ENCODE measurements at places on chromosomes 1 and 21. TPM values are rescaled to one million over a fixed set of nuclear protein-coding genes. Genes with fewer than 3 reads are reported as not detected.

Gene GNAT2
- not detected for total RNA-seq

Gene HES3
- not detected for total RNA-seq

Gene FAAP20
- total RNA-seq = 40.0 TPM

Gene ZNF670
- total RNA-seq = 2.3 TPM

Gene TRIM62
- total RNA-seq = 3.2 TPM

Gene ZYG11B
- 21.8 TPM for total RNA-seq

Gene KRTAP11-1
- total RNA-seq = not detected

Gene SPRR1B
- 0.75 TPM for total RNA-seq

GRCh38 chr1:14136152-14136763, 436.3 kb downstream of the PRDM2 start:
- no peak for DNase-seq

DNA sequence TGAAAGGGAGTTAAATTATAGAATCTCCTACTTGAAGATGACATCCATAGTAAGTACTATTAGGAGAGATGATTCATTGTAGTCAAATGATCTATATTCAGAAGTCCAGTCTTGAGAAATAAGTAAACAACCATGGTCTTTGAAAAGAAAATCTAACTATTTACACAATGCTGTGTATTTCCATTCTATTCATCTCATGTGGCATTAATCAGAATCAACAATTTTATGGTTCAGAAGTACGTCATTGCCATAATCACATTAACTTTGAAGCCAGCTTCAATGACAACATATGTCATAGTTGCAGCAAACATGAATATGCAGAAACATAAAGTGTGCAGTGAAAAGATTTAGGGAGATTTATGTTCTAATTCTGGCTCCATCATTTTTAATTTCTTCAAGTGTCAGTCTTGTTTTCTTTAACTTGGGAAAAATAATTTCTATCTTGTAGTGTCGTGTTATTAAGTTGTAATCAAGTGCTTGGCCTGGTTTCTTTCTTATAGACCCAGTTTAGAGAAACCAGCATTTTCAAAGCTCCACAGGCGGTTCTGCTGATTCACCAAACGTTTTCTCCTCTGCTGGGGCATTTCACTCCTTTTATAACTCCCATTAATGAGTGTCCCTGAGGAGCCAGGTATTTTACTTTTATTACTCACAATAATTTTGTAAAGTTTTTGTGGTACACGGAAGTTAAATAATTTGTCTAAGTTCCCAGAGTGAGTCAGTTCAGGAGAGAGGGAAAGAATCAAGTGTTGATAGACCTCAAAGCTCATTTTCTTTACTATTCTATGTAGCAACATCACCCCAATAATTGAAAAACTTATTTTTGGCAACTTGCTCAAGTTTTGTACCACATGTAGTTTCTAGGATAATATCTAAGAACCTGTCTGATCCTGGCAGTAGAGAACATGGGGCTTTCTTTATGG, 35.9 kb upstream of the PTGS2 start:
- no peak for DNase-seq

DNA sequence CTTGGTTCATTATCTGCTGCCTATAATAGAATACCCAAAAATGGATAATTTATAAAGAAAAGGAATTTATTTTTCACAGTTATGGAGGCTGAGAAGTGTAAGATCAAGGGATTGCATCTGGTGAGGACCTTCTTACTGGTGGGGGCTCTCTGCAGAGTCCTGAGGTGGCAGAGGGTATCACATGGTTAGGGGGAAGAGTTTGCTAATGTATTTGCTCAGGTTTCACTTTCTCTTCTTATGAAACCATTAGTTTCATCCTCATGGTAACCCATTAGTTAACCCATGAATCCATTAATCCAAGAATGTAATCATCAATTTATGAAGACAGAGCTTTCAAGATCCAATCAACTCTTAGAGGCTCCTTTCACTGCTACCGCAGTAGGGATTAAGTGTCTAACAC, 120.6 kb downstream of the DNM3 start:
- DNase-seq = no peak

DNA sequence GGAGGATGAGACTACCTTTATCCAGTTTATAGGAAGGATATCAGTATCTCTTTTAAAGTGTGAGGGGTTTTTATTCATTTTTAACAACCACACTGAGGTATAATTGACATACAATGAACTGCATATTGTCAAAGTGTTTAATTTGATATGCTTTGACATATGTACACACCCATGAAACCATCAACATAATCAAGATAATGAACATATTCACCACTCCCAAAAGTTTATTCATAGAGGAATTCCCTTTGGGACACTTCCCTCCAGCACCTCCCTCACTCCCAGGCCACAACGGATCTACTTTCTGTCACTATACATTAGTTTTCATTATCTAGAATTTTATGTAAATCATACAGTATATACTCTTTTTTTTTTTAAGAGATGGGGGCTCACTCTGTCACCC, 63.4 kb upstream of the MCOLN3 start:
- no peak for DNase-seq

- DNase-seq = no peak
Measured at GRCh38 chr1:40951943-40952743, 27.4 kb upstream of the CTPS1 start.

- no peak for DNase-seq
Measured at GRCh38 chr1:234681065-234681464, 71.1 kb upstream of the IRF2BP2 start.

DNA sequence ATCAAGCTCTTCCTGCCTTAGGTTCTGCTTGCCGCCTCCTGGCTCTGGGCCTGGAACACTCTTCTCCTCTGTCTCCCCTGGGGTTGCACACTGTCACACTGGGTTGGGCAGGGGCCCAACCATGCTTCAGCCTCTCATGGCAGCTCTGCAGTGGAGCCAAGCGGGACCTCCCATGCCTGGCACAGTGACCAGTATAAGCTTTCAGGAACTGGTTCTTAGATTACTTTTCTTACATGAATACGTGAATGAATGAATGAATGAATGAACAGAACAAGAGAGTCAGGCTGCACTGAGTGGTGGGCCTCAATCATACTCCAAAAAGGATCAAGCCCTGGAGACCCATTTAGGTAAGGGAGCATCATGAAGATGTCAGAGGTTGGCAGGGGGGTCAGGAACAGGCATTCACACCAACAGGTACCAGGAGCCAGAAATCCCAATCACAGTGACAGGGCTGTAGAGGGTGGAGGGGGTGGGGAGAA, 30.8 kb upstream of the TMEM125 start:
- no peak for DNase-seq

DNA sequence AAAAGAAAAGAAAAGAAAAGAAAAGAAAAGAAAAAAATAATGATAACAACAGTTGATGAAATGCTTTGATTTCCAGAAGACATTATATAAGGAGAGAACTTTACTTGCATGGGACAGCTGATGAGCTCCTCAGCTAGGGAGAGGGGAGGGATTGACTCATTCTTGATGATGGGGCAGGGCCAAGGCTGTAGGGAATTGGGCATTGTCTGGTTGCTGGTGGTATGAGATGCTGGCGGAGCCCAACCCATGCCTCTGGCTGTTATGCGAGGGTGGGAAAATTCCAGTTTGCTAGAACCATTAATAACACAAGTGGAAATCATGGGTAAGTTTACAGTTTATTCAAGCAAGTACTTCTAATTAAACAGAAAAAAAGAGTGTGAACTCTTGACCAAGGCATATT, 36.0 kb upstream of the KIF26B start:
- DNase-seq = no peak

DNA sequence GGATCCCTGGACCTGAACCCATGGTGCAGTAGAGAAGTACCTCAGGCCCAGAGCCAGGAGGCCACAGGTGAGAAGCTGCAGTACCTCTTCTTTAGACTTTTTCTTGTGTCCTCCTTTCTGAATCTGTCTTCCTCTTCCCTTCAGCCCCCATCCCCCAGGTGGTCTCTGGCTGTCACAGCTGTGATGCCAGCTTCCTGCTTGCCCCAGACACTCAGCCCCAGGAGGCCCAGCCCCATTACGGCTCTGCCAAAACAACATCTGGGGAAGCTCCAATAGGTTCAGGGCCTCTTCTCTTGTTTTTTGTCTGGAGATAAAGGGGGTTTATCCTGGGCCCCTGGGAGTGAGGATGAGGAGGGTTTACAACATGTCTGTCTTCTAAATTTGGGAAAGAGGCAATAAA, 9.5 kb upstream of the BTG2 start:
- DNase-seq = no peak

DNA sequence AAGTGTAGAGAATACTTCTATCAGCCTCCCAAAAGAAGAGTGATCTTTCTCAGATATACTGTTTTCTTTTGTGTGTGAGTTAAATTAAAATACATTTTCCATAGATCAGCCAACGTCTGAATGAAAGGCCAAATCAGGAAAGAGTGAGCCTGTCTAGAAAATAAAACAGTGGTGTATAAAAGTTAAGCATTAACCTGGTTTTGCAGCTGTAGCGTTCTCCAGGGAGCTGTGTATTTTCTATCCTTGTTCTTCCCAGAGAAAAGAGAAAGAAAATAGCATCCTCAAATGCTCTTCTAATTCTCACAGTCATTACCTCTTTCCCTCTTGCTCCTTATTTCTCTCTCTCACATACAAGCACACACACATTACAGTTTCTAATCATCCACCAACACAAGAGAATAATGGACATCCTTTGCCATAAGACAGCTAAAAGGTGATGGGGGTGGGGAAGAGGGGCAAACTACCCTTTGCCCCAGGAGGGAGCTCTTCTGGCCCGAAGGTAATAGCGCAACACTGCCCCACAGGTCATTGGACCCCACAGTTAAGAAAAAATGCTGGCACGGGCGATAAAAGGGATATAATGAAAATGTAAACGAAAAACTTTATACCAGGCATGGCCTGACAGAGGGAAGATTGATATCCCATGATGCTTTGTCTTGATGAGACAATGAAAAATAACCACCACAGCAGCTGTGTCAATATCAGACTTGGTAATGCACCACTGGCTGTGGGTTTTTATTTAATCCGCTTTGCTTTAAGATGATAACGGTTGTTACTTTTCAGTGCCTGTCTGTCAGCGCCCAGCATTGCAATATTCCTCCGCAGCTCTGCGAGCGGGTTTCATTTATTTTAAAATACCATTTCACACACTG, 150.3 kb downstream of the NUF2 start:
- no peak for DNase-seq

GRCh38 chr1:54359393-54360162, 46.6 kb downstream of the SSBP3 start:
- no peak for DNase-seq

- DNase-seq = peak; percentile 87
Measured at GRCh38 chr21:15895142-15896106, 165.6 kb downstream of the USP25 start.

DNA sequence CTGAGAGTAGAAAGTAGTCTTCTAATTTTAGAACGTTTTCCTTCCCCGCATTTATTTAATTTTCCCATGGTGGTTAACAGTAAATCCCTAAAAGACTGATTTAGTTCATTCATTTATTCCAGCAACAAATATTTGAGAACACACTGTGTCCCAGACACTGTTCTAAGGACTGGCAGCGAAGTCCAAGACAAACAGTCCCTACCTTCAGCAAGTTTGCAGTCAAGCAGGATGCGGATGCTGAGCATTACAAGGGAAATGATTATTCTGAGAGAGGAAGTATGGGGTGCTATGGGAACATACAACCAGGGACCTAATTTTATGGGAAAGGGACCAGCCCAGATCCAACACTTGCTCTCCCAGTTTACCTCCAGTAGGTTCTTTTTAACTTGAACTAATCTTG, 1.2 kb upstream of the C1orf74 start:
- no peak for DNase-seq

- no peak for DNase-seq
Measured at GRCh38 chr21:39386899-39387298, 38.0 kb upstream of the HMGN1 start.
